Posterior cingulate gyrus (tissue), 11 donors: ENCODE measurements at places on chromosomes 12 and 14.

GRCh38 chr14:77108753-77109152 lies 10.7 kb downstream of the CIPC start:
- DNase-seq, result no peak

DNA sequence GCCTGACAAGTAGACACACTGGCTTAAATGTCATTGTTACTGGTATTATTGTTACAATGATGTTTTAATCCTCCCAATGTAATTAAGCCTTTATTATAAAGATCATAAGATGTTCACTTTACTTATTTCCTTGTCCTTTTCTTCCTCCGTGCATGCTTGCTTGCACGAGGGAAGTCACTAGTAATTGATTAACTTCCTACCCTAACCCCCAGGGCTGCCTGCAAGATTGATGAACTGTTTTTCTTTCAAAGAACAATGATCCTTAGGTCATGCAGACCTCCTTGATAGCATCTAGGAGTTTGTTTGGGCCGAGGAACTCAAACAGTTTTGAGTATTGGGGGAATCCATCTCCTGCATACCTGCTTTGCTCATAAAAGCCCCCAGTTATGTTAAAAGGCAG lies 43.0 kb downstream of the GLRX5 start:
- no peak for DNase-seq

GRCh38 chr14:77965919-77966435 lies 166.1 kb downstream of the ADCK1 start:
- DNase-seq, result peak; percentile 90

GRCh38 chr12:87464565-87464964 lies 564.6 kb downstream of the C12orf50 start:
- DNase-seq, result no peak

- no peak for DNase-seq
Measured at GRCh38 chr14:97390096-97390724, 593.0 kb downstream of the VRK1 start.

GRCh38 chr14:32329146-32329545 lies at the start of gene AKAP6:
AKAP6 (plus strand) TSS chr14:32329298; CDS start chr14:32433494, 104,196 bp downstream.
- peak; percentile 69 for DNase-seq

DNA sequence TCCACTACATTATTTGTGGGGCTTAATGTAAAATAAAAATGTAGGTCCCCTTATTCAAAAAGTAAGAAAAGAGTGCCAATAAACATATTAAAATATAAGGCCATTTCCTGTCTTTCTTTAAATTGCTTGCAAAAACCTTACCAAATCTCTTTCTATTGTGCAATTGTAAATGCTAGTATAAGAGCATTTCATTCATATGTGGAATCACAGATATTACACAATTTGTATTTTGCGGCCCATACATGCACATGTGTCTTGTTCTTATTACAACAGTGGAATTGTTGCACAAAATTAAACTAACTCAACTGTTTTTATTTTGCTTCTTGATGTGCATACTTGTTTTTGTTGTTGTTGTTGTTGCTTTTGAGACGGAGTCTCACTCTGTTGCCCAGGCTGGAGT lies 20.1 kb upstream of the CRADD start:
- DNase-seq, result no peak

- DNase-seq, result no peak
Measured at GRCh38 chr12:86228656-86229055, 27.5 kb downstream of the MGAT4C start.

- DNase-seq, result peak; percentile 50
Measured at GRCh38 chr12:131861261-131862083, 33.0 kb upstream of the ULK1 start.

DNA sequence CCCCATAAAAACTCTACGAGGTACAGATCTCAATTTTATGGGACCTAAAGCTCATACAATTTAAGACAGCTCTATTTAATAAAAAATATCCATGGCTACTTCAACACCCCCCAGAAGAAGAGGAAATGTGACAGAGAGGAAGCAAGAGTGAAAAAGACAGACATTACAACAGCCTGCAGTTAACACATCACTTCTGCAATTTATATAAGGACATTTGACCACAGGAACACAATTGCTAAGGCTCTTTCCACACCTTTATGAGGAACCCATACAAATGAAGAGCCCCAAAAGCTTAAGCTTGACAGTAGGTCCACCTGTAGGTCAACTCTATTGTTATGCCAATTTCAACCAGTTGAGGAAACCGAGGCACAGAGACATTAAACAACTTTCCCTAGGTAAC lies 5.6 kb downstream of the OR10P1 start:
- DNase-seq, result no peak

- no peak for DNase-seq
Measured at GRCh38 chr14:94602722-94603121, 9.5 kb upstream of the SERPINA3 start.

DNA sequence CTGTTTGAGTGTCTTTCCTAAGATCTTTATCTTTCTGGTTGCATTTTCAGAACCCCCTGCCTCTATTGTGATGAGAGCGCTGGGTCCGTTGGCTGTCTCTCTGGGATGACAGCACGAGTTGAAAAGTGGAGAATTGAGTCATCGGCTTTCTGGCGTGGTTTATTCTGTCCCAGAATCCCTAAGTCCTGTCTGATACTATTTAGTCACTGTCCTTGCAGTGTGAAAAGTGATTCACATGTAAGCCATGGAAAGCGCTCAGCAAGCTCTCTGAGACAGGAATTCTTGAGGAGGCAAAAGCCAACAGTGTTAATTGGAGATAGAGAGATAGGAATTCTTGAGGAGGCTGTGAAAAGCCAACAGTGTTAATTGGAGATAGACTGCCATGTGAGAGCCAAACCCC lies 121.7 kb downstream of the CHST11 start:
- no peak for DNase-seq

GRCh38 chr12:51023625-51024382 lies 2.4 kb downstream of the SLC11A2 start:
- peak; percentile 59 for DNase-seq
